Gastrocnemius medialis (tissue), 4 donors: ENCODE measurements at places on chromosomes 1 and 21.

GRCh38 chr1:246295340-246295739 is 211.7 kb downstream of the SMYD3 start:
- DNase-seq: no peak

DNA sequence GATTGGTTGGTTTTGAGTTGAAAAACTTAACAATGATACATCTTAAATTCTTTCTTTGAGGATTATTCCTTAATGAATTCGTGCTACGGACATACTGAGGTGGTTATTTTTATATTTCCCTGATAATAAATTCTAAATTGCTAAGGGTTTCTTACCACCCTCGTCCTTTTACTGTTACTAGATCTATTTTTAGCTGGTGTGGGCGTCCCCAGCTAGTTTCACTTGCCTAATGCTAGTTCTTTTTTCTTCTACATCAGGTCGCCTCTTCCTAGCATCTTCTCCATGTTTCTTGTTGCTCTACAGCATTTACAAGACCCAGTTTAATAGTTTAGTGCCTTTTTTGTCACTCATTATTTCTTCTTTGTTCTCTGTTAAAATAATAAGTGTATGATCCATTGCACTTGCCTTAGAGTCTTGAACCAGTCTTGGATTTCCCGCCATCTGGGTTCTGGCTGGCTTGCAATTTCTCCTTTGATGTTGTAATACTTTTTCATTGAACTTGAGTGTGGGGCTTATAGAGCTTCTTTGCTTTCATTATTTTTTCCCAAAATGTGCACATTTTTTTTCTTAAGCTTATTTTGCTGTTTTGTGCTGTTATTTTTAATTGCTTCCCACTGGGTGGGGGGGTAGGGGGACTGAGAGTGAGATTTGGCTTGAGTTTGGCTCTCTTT is 677 bp upstream of the HSD11B1 start:
- no peak for DNase-seq

DNA sequence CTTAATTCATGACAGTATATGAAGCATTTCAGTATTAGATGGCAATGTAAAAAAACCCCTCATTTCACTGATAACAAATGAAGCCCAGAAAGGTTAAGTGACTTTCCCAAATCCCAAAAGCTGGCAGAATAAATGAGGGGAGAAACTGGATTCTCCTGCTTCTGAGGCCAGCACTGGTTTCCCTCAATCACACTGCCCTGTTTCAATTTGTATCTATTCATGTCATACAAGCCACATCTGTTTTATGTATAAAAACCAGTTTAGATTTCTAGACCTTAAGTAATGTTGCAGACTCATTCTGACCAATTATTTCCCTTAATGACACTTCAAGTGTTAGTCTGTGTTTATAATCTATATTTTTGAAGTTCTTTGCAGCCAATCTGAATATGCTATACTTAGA is 16.8 kb downstream of the PLPPR4 start:
- no peak for DNase-seq

DNA sequence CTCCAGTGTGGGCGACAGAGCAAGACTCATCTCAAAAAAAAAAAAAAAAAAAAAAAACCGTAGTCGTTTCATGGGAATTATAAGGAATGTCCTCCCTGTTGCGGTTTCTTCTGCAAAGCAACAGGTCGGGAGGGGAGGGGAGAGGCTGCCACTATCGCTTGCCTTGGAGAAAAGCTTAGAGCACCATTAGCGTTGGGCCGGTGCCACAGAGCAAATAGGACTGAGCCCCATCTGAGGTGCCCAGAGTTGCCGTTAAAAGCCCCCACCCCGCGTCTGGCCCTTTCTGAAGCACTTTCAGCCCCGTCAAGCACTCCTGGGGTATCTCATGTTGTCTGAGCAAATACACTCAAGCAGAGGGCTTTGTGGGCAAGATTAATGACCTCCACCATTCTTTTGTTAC is 2.2 kb downstream of the RIPPLY3 start:
- no peak for DNase-seq

GRCh38 chr1:109980324-109981003 is 4.1 kb upstream of the AHCYL1 start:
- no peak for DNase-seq

GRCh38 chr1:45033356-45033755 is 21.3 kb downstream of the UROD start:
- no peak for DNase-seq

GRCh38 chr1:180923021-180923841 is 10.5 kb downstream of the KIAA1614 start:
- DNase-seq: no peak

- DNase-seq: no peak
Observed at GRCh38 chr1:232599178-232600041, 30.5 kb downstream of the SIPA1L2 start.

GRCh38 chr21:34762786-34763185 is 94.0 kb downstream of the CLIC6 start:
- DNase-seq: no peak

DNA sequence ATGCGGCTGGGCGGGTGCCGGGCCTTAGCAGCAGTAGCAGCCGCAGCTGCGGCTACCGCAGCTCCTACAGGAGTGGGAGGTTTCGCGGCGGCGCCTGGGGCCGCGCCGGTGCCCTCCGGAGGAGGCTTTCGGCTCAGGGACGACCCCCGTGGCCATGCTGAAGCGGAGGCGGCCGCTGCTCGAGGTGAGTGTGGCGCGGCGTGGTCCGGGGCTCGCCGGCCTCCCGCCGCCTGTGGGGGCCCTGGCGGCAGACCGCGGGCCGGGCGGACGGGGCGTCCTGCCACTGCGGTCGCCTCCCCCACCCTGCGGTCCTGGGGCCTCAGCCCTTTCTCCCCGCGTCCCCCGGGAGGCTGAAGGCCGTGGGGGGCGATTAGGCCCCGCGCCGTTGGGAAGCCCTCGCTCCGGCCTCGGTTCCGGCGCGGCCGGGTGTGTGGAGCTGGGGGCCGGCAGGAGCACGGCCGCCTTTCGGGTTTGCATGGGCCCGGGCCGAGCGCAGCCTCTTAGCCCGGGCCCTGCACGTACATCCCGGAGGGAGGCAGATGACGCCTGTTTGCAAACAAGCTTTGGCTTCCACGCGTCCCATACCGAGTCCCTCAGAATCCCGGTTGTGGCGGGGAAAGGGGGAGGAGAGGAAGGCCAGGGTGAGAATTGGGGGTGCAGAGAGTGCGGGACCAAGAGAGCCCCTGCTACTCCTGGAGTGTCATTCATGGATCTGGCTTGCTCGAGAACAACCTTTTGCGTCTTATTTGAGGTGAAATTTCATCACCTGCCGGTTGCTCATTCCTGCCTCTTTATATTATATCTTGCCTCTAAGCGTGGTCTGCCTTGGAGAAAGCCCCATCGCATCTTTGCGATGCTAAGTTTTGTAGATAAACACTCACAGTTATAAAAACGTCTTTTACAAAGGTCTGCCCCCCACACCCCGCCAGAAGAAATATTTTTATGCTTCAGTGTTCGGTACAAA is 613 bp downstream of the ZFYVE9 start:
- DNase-seq: peak; percentile 15

- no peak for DNase-seq
Observed at GRCh38 chr1:29162025-29162424, 19.7 kb downstream of the SRSF4 start.

GRCh38 chr1:206799311-206799710 is 27.0 kb upstream of the IL10 start:
- no peak for DNase-seq

GRCh38 chr1:54356680-54357147 is 49.5 kb downstream of the SSBP3 start:
- DNase-seq: no peak

GRCh38 chr1:93501399-93501798 is 53.5 kb downstream of the FNBP1L start:
- DNase-seq: no peak

- DNase-seq: no peak
Observed at GRCh38 chr1:203931953-203932352, 70.6 kb downstream of the SNRPE start.

- DNase-seq: peak; percentile 10
Observed at GRCh38 chr1:46134660-46135331, 2.4 kb upstream of the PIK3R3 start.

DNA sequence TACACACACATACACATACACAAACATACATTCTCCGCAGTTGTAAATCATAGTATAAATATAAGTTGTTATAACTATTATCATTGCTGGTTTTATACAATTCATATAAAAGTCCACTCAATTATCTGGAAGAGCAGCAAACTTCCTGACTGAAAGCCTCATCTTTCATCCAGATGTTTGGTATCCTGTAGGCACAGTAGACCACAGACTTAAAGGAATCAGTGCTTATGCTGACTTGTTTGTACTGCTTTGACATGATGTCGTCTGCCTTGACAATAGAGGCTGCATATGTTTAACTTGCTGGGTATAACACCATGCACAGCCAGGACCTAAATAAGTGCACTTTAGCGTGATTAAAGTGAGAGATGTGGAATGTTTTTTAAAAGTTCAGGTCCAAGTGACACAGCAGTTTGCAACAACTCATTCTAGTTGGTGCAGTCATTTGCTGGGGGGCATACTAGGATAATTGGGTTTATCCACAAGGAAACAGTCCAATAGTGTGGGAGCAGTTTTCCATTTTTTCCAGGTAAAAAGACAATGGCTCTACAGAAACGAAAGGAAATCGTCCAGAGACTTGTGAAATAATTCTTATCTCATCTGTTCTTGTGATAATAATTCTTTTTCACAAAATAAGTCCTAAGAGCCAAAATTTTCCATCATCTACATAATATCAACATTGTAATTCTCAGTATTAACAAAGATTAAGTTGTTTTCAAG is 110.3 kb upstream of the TSPAN2 start:
- DNase-seq: no peak

DNA sequence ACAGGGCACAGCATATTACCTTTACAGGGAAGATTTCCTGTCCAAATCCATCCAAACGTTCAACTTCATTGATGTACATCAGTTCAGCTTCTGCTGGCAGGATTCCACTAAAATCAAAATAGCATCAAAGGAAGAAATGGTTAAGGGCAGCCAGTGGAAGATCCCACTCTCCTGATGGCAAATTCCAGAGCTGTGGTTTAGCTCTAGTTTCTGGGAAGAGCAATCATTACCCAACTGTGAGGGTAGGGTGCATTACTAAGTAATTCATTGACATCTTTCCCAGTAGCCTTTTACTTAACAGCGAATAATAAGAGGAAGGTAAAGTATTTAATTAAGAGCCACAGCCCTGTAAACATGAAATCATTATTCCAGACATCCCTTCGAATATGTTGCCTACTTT is 120.7 kb downstream of the SMYD2 start:
- no peak for DNase-seq

DNA sequence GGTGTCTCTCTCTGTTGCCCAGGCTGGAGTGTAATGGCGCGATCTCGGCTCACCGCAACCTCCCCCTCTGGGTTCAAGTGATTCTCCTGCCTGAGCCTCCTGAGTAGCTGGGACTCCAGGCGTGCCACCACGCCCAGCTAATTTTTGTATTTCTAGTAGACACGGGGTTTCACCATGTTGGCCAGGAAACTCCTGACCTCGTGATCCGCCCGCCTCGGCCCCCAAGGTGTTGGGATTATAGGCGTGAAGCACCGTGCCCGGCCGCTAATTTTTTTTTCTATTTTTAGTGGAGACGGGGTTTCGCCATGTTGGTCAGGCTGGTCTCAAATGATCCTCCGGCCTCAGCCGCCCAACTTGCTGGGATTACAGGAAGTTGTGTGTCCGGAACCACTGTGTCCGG is 597 bp downstream of the HORMAD1 start:
- no peak for DNase-seq

DNA sequence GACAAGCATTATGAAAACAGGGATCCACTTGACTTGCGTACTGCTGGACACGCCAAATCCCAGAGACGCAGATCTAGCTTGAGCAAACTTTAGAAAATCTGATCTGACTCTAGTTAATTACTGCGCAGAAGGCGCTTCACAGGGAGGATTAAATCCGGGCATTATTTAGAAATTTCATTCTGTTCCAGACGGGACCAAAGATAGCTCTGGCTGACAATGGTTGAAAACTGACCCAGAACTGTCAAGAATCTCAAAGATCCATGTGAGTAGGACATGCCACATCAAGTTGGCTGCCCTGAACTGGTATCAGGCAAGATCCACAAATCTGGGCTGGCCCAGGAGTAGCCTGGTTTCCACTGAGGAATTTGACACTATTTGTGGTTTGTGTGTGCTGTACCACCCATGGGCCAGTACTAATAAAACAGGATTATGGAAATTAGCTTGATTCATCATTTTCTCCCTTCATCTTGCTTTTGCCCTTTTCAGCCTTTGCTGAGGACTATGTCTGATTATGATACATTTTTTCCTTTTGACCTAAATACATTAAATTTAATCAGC is 171.0 kb downstream of the VAV3 start:
- no peak for DNase-seq

GRCh38 chr1:153540394-153541361 is at the start of gene S100A5:
Gene S100A5, minus strand, starts transcription at chr1:153540934. Its CDS starts 743 bp downstream, at chr1:153540191.
- DNase-seq: no peak

GRCh38 chr1:154998818-154999570 is 3.6 kb upstream of the ZBTB7B start:
- no peak for DNase-seq

DNA sequence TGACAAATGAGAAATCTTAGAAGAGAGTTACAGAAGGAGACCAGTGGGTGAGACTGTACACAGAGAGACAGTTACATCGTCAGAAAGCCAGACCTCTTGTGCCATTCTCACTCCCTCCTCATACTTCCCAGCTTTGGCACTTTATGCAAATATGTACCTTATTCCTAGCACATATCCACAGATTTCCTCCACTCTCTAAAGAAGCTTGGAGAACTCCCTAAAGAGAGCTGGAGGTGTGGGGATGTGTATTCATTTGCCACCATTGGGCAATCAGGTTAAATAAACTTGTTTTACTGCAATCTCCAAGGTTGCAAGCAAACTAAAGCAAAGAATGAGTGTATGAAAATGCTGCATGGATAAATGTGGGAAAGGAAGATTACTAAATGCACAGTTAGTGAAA is 380.9 kb upstream of the PRMT6 start:
- no peak for DNase-seq

- DNase-seq: no peak
Observed at GRCh38 chr21:46135782-46136395, 19.5 kb downstream of the FTCD start.

- DNase-seq: no peak
Observed at GRCh38 chr1:194466706-194467105, 1280.3 kb upstream of the B3GALT2 start.

DNA sequence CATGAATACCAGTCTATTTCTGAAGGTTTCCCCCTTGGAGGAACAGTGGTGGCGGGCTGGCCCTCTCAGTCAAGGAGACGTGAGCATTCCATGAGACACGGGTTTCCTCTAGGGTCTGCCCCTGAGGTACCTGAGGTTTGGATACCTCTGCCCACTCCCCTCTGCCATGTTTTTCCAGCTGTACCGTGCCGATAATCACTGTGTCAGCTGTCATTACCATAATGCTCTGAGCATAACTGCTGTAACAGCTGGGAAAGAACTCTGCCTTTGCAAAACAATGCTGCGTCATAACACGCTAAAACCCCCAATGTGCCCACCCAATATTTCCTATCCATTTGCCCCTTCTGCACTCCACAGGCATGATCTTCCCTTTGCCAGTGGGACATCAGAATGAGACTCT is 425.1 kb downstream of the KIF26B start:
- DNase-seq: no peak

GRCh38 chr1:27000090-27000816 is 6.8 kb downstream of the TRNP1 start:
- DNase-seq: no peak
